ENCODE measurements at places on chromosomes 3 and 15. TPM values are rescaled to one million over a fixed set of nuclear protein-coding genes. Genes with fewer than 3 reads are reported as not detected.

DNA sequence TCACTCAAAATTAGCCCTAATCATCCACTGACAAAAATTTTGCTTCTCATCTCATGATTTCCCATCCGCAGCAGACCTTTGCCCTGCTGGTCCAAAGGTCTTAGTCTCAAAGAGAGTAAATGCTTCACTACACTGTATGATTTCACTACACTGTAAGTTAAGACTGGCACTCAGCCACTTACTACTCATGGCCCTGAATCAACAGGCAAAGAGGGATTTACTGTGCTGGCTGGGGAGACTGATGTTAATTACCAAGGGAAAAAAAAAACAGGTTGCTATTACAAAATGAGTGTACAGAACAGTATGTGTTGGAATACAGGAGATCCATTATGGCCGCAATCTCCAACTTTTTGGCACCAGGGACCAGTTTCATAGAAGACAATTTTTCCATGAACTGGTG lies 214.8 kb downstream of the ZMAT3 start:
- no peaks in the 10 kb centered on the region for H3K27me3 ChIP-seq
- H3K36me3 ChIP-seq: no peaks in the 10 kb centered on the region
- H3K4me1 ChIP-seq: no peaks in the 10 kb centered on the region
- no peak for DNase-seq
- H3K4me3 ChIP-seq: no peak overlapping the region

DNA sequence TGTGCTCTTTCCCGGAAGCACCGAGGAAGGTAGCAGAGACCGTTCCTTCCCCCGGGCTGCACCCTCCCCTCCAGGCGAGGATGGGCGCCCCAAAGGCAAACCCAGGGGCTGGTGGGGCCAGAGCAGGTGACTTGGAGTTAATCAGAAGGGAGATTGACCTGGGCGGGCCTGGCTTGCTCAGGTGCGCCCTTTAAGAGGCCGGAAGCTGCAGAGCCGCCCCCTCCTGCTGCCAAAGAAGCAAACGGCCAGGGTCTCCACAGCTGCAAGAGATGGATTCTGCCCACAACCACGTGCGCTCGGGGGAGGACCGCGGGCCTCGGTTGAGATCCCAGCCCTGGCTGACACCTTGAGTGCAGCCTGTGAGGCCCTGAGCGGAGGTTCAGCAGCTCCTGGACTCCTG lies 218.2 kb upstream of the NAALADL2 start:
- H3K4me1 ChIP-seq: no peaks in the 10 kb centered on the region
- no peaks in the 10 kb centered on the region for H3K36me3 ChIP-seq
- no peak overlapping the region for H3K27ac ChIP-seq
- no peaks in the 10 kb centered on the region for H3K27me3 ChIP-seq

DNA sequence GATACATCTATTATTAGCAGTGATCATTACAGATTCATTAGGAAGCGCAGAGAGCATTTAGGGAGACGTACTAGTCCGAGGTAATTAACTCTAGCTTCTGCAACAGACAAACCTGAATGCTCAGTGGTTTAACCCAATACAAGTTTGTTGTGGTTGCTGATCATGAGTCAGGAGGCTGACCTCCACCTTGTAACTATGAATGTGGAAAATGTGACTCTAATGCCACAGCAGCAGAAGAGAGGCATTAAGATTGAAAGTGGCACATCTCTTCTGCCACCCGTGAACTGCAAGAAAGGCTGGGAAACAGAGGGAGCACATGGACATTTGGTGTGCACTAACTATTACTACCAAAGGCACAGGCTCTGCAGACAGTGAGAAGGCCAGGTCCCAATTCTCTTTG lies 71.2 kb upstream of the C3orf80 start:
- no peak overlapping the region for H3K27ac ChIP-seq
- peaks cover 5% of the 10 kb centered on the region for H3K27me3 ChIP-seq
- no peak overlapping the region for H3K4me3 ChIP-seq
- peaks cover 2% of the 10 kb centered on the region for H3K4me1 ChIP-seq

GRCh38 chr3:141950572-141951493 lies 74.4 kb downstream of the ATP1B3 start:
- peaks cover 11% of the 10 kb centered on the region for H3K36me3 ChIP-seq
- H3K4me1 ChIP-seq: peaks cover 4% of the 10 kb centered on the region
- H3K4me3 ChIP-seq: no peak overlapping the region
- no peak overlapping the region for H3K27ac ChIP-seq
- no peak for DNase-seq

ANKUB1 gene
- polyA plus RNA-seq: not detected

Measured in IMR-90 (cell line).